ENCODE measurements at places on chromosomes 16 and 17.
A peak's percentile ranks its signal among the peaks of the same experiment; 100 is the strongest.

GRCh38 chr17:72311004-72311403 lies 190.2 kb downstream of the SOX9 start:
- peak; percentile 56 for ATAC-seq

DNA sequence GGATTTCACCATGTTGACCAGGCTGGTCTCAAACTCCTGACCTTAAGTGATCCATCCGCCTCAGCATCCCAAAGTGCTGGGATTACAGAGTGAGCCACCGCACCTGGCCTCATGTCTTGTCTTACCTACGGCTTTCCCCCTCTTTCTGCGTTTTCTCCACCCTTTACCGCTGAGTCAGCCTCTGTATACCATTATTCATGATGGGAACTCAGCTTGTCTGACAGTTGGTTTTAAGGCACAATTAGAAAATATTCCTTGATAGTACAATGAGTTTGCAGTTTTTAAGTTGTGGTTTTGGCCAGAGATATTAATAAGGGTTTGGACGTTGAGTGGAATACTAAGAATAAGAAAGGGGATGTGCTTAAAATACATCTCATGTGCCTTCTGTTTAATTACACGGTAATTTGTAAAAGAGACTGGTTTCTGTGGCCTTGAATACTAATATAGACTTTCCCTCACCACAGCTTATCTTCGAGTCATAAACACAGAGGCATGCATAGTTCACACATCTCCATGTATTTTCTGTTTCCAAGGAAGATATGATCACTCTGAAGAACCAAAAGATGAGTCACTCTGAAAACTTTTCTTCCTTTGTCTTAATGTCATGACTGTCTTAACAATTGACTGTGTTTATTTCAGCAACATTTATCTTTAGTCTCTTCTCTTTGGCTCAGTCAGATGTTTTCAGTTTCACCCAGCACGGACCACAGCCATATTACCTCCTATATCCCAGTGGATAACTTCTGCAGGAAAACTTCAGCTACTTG lies 54.4 kb downstream of the PITPNC1 start:
- ATAC-seq, result peak; percentile 87

DNA sequence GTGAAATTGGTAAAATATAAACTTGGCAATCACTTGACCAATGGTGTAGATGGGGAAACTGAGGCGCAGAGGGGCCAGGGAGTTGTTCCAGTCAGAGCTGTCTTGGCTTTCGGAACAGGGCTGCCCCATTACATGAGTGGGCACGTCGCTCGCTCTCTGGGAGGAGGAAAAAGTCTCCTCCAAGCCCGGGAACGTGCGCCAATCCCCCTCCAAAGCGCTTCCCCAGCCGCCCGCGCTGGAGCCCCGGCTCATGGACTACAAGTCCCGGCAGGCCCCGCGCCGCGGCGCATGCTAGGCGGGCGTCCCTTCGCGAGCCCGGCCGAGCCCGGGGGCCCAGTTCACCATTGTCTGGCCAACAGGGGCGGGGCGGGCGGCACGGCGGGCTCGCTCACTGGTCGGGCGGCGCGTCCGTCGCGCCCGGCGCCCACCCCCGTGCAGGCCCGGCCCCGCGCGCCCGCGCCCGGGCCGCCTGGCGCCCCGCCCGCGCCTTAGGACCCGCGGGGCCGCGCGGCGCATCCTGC lies at the start of gene LLGL1:
Gene LLGL1 (plus strand): TSS at position 515 of the 521 bp plus-strand sequence. CDS start 48 bp downstream, outside the sequence.
- ATAC-seq, result peak; percentile 96

DNA sequence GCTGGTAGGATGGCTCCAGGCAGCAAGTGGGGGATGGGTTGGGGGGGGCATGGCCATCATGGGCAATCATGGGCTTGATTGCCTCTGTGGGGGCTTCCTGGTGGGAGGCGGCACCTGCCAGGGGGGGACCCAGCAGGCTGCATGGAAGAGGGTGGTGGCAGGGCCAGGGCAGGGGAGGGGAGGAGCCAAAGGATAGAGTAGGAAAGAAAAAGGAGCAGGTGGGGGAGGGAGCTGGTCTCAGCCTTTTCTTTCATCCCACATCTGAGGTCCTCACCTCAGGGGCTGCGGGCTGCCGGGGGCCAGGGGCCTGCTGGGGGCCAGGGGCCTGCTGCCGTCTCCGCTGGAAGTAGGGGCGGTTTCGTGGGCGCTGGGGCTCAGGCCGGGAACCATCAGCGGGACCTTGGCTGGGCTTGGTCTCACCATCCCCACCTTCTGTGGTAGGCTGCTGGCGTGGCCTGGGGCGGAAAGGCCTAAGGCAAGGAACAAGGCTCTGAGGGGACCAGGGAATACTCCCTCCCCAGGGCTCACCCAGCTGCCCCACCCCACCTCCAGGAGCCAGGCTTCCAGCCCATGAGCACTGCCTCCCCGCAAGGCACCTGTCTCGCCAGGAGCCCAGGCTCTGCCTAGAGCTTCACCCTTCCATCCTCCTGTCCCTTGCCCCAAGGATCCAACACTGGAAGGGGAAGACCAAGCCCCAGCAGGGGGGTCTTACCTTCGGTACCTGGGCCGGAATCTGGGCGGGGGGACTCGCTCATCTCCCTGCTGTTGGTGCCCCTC lies 5.0 kb downstream of the YBX2 start:
- ATAC-seq, result no peak

GRCh38 chr17:61414141-61414935 lies 14.7 kb downstream of the TBX2 start:
- no peak for ATAC-seq

GRCh38 chr16:85935391-85935973 lies 36.5 kb downstream of the IRF8 start:
- no peak for ATAC-seq

- no peak for ATAC-seq
Measured at GRCh38 chr17:81814748-81815645, 11.0 kb downstream of the GCGR start.

GRCh38 chr16:3509470-3509928 lies 8.7 kb downstream of the CLUAP1 start:
- ATAC-seq, result peak; percentile 92

GRCh38 chr17:79395066-79395465 lies 215.8 kb downstream of the RBFOX3 start:
- ATAC-seq, result no peak

GRCh38 chr17:37742762-37743611 lies 1.9 kb downstream of the HNF1B start:
- ATAC-seq, result peak; percentile 13

- no peak for ATAC-seq
Measured at GRCh38 chr17:68950725-68951124, 4.5 kb downstream of the ABCA8 start.

GRCh38 chr16:10522966-10523365 lies 57.4 kb downstream of the EMP2 start:
- ATAC-seq, result no peak

DNA sequence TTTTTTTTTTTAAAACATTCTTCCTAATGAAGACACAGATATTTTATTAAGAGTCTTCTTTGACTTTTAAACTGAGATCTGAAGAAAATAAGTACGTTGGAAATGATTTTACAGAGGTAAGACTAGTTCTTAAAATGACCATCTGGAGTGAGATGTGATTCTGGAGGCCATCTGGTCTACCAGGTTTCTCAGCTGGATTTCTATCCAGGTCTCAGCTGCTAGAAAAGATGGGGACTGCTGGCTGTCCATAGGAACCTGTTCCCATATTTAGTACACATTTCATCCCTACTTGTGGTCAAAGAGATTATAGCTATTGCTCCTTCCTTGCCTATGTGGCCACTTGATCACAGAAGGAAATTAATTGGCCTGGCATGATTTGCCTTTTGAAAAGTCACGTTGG lies 12.2 kb downstream of the PMFBP1 start:
- ATAC-seq, result no peak

DNA sequence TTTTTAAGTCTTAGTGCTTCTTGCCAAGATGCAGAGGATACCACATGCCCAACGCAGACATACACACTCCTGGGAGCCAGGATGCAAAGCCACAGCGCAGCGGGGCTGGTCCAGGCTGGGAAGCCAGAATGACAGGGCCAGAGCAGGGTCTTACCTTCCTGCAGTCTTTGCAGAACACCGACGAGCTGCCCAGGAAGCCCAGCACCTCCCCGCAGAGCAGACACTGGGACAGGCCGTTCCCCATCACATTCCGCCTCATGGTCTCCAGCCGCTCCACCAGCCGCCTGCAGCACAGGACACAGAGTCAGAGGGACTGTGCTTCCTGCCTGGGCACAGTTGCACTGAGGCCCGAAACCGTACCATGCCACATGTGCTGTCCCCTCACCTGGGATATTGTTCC lies 33.3 kb downstream of the RPH3AL start:
- ATAC-seq, result no peak

- ATAC-seq, result no peak
Measured at GRCh38 chr16:14050291-14051027, 20.7 kb upstream of the MRTFB start.

DNA sequence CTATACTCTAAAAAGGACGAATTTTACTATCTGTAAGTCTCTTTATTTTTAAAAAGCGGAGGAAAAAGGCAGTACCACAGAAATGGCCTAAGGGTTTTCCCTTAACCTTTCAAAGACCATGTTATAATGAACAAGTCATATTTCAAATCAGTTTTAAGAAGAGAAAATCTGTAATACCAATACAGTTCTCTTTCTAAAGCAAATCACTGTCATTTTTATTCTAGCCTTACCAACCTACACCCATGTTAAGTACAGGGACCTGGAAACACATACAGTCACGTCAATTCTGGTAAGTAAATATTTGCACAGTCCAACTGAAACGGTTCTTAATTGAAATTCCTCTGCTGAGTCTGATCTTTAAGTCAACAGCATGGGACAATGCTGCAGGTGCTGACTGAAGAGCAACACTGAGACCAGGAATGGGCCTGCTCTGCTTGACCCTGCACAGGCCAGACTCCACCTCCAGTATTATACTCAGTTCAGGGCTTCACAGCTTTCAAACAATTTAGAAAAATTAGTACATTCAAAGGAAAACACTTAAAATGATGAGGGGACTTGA lies 20.2 kb downstream of the MBTPS1 start:
- no peak for ATAC-seq

DNA sequence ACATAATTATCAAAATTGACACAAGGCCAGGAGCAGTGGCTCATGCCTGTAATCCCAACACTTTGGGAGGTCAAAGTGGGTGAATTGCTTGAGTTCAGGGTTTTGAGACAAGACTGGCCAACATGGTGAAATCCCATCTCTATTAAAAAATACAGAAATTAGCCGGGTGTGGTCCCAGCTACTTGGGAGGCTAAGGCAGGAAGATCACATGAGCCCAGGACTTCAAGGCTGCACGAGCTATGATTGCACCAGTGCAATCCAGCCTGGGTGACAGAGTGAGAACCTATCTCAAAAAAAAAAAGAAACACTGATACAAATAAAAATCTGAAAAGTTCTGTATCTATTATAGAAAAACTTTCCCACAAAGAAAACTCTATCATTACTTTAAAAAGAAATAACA lies 15.5 kb downstream of the MYH10 start:
- no peak for ATAC-seq

DNA sequence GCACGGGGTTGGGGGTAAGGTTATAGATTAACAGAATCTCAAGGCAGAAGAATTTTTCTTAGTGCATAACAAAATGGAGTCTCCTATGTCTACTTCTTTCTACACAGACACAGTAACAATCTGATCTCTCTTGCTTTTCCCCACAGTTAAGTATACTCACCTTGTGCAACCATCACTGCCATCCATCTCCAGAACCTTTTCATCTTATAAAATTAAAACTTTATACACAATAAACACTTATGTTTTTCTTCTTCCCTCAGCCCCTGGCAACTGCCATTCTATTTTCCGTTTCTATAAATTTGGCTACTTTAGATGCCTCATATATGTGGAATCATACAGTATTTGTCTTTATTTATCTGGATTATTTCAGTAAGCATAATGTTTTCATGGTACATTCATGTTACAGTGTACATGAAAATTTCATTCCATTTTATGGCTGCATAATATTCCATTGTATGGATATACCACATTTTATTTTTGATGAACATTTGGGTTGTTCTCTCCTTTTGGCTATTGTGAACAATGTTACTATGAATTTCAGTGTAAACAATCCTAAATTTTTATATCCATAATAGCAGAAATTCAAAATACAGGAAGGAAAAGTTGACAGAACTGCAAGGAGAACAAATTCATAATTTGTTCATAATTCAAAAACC lies 25.7 kb upstream of the FA2H start:
- no peak for ATAC-seq

DNA sequence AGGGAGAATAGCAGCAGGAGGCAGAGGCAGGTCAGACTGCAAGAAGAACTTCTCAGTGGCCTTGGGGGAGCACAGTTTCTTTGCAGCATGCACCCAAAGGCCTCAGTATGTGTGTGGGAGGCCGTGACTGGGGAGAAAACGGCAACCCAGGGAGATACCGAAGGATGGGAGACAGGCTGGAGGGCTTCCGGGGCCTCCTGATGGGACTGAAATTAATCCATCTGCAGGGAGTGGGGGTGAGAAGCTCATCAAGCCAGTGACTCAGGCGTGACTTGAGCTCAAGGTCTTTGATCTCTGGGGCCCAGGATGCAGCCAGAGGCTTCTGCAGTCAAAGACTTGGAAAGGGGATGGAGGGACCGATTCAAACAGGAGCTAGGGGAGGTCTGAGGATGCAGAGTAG lies 5.1 kb upstream of the C17orf113 start:
- peak; percentile 28 for ATAC-seq
